ENCODE measurements at places on chromosomes 11 and 22.

- no peak for DNase-seq
Measured at GRCh38 chr11:2267851-2268728, 2.3 kb downstream of the ASCL2 start.

GRCh38 chr22:31082606-31083376, 1.7 kb downstream of the SMTN start:
- DNase-seq, result peak; percentile 54

DNA sequence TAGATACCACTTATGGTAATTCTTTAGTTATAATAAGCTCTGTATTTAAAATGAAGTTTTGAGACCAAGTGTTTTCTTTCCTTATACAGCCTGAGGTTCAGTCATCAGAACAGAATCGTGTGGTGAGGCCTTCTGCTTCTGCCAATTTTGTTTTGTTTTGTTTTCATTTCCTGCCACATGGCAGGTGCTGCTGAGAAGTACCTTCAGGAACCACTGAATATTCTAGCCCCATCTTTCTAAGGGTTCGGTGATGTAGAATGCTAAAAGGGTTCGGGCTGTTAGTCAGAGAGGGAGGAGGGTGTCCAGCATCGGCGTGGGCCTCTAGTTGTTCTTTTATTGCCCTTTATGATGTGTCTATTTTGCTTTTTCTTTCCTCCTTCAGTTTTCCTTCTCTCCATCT, 25.8 kb downstream of the TNRC6B start:
- no peak for DNase-seq

DNA sequence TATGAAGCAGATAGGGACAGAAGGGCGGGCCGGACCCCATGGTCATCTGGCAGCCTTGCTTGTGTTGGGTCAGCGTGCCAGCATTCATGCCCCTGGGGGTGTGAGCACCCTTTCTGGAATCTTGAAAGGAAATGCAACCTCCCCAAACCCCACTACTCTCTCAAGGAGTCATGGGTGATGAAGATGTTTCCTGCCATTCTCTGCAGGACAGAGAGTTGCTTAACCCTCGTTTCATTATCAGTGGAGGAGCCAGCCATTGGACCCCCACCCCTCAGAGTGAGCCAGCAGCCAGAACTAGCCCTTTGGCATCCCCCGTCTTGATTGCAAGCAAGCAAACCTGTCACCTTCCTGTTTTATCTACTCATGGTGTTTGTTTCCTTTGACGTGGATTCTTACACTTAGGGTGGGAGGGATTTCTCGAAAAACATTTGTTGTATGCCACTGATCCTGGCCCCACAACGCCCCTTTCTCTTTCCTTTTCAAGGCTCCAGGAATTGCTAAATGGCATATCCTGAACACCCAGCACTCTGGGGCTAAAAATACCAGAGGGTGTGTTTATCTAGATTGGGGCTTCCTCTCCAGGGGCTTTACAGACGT, 258.3 kb downstream of the ETS1 start:
- no peak for DNase-seq

DNA sequence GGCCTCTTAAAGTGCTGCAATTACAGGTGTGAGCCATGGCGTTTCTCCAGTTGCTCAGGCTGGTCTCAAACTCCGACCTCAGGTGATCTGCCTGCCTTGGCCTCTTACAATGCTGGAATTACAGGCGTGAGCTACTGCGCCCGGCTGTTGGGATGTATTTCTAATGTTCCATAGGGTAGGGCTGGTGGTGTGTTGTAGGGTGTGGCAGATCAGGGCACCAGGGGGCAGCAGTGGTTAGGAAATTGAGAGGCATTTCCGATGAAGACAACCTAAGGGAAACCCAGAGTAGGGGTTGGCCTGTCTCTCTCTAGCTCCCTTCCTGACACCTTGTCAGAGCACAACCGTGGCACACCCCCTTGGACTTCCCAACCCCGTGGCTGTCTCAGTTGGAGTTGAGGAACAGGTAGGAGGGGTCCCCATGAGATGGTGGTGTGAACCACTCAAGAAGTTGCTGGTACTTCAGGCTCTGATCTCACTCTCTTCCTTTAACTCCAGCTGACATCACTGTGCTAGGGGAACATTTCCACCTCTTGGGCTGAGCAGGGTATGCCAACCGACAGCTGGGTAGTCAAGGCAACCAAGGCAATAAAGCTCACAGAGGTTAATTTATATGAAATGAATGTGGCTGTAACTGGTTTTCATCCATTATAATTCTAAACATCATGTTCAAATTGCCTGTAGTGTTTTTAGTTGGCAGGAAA, 33.0 kb downstream of the YWHAH start:
- DNase-seq, result peak; percentile 86

- no peak for DNase-seq
Measured at GRCh38 chr11:103581760-103582159, 454.7 kb upstream of the DDI1 start.

DNA sequence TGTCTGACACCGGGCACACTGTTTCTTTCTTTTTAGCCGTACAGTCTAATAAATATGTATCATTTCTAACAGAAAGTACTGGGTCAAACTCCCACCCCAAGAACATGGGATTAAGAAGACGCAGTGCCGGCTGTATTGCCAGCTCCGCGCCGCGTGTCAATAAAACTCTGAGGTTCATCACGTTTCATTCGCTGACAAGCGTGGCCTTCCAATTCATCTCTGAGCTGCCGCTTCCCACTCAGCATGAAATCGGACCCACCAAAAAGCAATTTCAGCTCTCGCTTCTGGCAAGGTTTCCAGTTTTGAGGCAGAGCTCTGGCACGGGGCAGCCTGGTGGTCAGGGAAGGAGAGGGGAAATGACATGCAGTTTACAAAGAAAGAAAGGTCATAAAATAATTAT, 819.8 kb downstream of the OPCML start:
- no peak for DNase-seq

DNA sequence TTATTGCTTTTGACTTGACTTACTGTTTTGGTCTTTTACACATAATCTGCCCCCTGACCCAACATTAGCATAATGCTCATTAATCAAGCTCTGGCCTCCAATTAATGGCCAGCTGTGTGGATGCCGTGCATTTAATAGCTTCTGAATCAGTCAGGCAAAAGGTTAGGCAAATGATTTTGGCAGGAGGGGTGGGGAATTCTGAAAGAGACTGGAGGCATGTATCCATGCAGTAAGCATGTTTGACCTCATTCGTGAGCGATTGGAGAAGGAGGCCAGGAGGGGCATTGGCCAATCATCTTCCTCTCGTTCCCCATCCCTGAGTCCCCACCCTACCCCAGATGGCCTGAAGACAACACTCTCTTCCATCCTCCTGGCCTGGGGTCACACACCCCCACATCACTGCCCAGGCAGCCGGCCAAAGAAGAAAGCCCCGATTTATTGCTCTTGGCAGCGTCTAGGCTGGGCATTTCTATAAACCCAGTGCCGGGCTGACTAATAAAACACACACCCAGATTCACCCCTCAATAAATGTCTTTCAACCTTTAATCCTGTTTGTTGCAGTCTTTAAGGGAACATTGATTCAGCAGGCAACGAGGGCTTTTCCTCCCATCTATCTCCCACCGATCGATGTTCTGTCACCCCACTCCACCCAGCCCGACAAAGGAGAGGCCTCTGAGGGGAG, 150.0 kb downstream of the OPCML start:
- no peak for DNase-seq

- DNase-seq, result no peak
Measured at GRCh38 chr11:95849087-95849825, 59.0 kb downstream of the CEP57 start.
